Hippocampal formation (tissue), 2 donors: ENCODE measurements at places on chromosomes 11 and 22.

GRCh38 chr11:62615521-62615920 is 2.5 kb downstream of the ROM1 start:
- DNase-seq = no peak

DNA sequence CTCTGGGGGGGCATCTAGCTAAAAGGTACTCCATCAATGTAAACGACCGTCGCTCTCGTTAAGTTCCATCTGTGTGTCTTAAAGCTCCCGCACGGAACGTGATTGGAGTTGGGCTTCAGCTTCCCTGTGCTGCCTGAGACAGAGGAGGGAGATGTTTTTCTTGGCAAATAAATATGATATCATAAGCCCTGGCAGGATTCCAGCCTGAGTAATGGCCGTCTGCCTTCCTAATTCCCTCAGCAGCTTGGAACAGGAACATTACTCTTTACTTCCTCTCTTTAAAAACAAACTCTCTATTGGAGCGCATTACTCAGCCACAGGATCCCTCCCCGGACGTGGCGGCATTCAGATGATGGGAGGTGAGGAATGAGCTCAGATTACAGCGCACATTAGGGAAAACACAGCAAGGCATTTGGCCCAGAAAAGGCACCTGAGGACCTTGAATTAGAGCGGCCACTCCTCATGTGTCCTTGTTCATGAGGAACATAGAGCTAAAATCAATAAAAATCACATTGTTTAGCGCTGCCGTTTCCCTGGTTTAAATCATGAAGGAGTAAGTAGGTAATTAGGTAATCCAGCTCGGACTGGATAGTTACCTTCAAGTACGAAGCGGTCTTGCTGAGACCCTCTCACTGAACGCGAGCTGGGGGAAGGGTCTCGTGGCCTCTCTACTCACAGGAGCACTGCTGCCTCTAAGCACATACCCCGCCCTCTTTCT is 230.4 kb downstream of the ST3GAL4 start:
- DNase-seq = no peak

DNA sequence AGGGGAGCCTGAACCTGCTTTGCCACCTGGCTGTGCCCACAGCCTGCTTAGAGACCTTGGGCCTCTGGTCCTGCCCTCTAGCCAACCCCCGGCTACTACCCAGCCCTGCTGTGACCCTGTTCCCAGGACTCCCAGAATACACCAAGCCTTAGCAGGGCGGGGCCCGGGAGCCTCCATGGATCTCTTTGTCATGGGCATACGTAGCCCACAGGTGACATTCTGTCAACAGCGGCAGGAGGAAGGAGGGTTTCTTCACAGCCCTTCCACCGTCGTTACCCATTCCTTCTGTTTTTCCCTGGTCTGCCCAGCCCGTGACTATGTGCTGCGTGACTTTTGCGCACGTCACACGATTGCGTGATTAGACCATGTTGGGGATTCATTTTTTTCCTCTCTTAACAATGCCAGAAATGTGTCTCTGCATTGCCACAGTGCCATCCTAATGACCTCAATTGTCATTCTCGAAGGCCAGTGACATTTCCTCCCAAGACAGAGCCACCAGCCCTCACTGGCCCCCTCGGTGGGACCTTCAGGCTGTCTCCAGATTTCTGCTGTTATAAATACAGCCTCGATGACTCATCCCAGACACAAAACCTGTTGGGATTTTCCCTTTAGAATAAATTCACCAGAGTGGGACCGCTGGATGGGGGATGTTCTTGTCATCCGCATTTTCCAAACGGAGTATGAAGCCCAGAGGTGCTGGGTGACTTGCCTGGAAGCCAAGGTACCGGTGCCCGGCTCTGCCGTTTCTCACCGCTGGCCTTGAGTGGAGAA is 9.0 kb downstream of the SYT12 start:
- no peak for DNase-seq

DNA sequence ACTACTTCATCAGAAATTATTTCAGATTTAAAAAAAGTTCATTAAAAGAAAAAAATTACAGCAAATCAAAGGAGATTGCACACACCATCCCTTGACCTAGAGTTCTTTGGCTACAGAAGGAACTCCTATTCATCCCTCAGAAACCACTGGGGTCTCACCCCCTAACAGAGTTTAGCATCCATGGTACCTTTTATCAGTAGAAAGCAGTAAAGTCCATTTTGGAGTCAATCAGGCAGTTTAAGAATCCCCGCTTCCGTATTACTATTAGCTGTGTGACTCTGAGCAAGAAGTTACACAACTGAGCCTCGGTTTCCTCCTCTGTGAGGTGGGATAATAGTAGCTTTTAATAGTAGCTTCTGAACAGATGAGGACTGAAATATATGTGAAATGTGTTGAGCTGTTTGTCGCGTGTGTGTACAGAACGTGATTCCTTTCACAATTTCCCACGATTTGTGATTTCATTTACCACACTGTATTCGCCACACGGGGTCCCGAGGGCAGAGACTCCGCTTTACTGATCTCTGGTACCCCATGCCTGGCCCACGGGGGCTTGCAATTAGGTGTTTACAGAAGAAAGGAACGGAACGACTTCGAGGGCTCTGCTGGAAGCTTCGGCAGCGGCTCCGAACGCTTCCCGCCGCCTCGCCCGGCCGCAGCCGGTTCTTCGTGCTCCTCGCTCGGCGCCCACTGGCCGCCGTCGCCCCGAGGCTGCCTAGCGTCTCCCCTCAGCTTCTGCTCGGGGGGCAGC is 72.5 kb upstream of the ZBED5 start:
- no peak for DNase-seq

- no peak for DNase-seq
Observed at GRCh38 chr11:98572941-98573340, 447.8 kb upstream of the CNTN5 start.

- DNase-seq = no peak
Observed at GRCh38 chr22:39613549-39613921, 43.0 kb downstream of the CACNA1I start.

DNA sequence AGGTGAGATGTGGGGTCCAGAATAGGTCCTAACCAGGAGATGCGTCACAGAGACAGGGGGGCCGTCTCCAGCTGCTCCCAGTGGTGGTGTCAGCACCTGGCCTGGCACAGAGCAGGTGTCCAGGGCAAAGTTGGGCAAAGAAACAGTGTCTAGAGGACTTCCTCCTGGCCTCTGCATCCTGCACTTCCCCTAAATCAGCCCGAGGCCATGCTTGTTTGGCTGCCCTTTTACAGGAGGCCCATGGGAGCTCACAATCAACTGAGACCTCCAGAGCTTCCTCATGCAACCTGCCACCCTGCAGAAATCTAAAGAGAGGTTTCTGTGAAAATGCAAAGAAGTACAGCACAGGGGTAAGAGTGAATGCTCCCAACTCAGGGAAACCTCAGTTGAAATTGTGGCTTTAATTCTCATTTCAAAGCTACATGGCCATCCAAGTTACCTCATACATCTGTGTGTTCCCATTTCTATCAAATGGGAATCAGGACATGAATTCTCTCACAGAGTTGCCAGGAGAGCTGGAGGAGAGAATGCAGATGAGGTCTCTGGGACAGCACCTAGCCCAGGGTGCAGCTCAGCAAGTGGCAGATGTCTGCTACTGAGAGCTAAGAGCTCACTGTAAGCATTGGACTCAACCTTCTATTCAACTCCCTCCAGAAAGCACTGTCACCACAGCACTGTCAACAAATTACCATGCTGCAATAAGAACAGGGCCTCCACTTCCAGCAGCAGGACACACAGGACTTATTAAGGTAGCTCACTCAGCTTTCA is 32.6 kb downstream of the TCIRG1 start:
- no peak for DNase-seq

DNA sequence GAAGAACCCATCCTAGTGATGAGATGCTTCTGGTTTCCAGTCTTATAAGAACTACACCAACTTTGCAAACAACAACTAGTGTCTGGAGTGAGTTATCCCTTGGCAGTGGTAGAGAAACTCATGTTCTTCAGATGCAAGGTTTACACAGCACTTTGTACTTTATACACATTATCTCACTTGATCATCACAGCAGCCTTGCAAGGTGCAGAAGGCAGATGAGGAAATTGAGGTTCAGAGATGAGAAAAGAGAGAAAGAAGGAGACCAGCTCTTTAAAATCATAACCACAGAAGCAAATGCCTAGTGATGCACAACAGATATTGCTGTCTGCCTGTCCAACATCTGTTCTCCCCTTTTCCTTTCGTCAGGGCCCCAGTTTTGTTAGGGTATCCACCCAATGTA is 16.7 kb upstream of the CD44 start:
- no peak for DNase-seq

DNA sequence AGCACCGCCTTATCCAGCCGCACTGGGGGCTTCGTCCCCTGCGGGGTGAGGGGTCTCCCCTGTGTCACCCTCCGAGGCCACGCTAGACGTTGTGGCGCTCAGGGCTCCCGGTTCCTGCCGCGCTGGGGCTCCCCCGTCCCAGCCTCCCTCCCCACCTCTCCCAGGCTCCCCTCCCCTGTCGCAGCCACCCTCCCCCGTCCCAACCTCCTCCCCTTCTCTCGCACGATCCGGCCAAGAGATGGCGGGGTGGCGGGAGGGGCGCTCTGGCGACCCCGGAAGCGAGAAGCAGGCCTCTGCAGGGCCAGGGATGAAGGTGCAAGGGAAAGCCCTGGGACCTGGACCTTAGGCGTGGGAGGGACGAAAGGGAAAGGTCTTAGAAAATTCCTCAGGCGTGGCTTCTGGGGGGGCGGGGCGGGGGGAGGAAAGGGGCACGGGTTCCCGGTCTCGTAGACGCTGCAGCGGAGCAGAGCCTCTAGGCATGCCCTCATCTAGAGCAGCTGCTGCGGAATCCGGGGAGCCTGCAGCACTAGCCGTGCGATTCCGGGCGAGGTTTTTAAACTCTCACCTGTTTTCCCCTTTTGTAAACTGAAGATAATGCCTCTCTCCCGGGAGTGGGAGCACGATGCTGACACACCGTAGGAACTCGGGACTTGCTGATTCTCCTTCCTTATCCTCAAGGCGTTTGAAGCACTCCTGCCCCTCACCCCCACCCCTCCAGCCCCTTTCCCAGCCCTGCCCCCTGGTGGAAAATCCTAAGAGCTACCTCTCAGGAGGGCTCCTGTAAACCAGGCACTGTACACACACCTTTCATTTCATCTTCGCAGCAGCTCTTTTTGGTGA is 14.4 kb downstream of the KCNJ5 start:
- DNase-seq = no peak
